ENCODE measurements at places on chromosomes 3 and 15.

GRCh38 chr15:20295238-20295811, 246.3 kb downstream of the GOLGA6L6 start:
- DNase-seq, result no peak

GRCh38 chr3:51813539-51813938, 34.5 kb upstream of the IQCF6 start:
- no peak for DNase-seq

DNA sequence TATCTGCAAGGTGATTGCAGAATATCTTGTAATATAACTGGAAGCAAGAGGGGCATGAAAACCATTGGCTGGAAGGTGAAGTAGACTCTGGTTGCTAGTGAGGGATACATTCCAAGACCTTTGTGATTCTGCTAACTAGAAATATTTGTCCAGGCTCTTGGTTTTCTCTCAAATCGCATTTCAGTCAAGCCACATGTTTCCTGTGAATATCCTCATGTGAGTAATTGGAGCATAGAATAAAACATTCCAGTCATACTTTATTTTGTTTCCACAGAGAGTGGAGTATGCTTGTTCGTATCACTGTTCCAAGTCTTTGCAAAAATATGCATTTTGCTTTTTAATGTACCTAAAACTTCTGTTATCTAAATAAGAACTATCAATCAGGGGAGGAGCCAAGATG, 850.0 kb downstream of the EPHA3 start:
- DNase-seq, result no peak

- no peak for DNase-seq
Observed at GRCh38 chr15:58403581-58403980, 28.2 kb upstream of the LIPC start.

GRCh38 chr3:182105875-182106274, 394.1 kb downstream of the SOX2 start:
- DNase-seq, result no peak

DNA sequence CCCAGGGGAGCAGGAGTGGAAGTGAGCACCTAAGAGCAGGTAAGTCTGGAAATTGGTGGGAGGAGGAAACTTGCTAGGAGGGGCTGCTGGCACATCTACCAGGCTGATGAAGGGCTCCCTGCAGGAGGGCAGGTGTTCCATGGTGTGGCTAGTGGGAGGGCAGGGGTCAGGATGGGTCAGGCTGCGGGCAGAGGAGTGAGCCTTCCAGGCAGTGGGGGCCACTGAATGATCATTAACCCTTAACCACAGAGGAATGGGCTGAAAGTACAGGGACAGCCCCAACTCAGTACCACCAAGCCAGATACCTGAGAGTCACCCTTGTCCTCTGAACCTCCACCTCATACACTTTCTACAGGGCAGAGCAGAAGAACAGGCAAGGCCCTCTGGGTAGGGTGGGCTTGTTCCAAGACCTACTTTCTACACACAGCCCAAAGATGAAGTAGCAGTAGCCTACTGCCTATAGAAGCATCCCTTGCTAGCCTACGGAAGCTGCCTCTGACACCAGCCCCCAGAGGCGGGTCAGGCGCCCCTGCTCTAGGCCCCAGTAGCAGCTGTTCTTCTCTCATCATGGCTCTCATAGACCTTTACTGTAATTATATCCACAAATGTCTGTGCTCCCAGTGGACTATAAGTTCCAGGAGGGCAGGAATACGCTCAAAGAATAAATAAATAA, 4.6 kb downstream of the RAB6B start:
- DNase-seq, result no peak

DNA sequence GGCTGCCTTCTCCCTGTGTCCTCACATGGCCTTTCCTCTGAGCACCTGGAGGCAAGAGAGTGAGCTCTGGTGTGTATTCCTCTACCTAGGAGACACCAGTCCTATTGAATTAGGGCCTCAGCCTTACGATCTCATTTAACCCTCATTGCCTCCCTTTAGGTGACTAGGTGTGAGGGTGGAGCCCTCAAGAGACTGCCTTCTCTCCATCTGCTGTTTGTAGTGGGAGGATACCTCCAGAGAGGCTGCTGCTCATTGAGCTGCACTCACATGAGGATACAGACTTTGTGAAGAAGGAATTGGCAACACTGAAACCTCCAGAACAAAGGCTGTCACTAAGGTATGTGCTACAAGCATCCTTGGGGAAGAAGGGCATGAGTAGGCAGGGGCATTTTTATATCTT, at the start of gene CCR8:
Gene CCR8, plus strand, starts transcription at position 217 of the 400 bp plus-strand sequence. CDS start 2,623 bp downstream, outside the sequence.
- no peak for DNase-seq

GRCh38 chr3:41141433-41142167, 57.7 kb upstream of the CTNNB1 start:
- no peak for DNase-seq

DNA sequence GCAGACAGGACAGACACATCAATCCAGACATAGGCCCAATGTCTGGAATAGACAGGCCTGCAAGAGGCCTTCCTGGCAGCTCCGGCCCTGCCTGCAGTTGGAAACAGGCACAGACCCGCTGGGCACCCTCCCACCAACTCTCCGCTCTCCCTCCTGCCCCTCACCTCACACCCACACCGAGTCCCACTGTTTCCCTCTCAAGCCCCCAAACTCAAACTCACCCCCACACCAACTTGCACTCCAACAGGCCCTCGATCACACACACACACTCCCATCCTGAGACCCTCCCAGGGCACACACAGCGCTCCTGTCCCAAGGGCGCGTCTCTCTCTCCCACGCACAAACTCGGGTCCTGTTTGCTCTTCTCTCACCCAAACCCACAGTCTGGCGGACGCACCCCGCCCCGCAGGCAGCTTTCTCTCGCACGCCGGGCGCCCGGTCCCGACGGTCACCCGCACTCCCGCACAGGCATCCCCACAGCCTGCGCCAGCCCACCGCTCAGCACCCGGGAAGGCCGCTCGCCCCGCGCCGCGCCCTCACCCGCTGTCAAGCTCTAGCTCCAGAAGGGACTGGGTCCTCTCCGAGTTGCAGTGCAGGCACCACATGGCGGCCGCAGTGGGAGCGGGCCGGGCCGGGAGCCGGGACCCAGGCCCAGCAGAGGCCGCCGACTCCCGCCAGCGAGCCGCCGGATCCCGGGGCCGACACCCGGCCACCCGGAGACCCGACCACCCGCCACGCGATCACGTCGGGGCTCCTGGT, 106.2 kb downstream of the IQSEC1 start:
- DNase-seq, result no peak

DNA sequence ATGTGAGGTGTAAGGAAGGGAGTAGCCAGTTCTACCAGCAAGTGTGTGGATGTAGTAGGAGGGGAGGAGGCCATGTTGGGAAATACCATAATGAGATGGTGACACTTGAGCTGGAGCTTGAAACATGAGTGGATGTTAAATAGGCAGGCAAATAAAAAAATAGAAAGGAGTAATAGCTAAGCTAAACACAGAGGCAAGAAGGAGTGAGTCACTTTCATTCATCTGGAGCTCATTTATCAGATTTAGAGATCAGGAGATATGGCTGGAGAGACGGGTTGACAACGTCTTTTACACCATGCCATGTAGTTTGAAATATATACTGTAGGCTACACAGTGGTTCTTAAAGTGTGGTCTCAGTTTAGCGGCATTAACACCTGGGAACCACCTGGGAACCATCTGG, 390.5 kb downstream of the DIPK2A start:
- no peak for DNase-seq

DNA sequence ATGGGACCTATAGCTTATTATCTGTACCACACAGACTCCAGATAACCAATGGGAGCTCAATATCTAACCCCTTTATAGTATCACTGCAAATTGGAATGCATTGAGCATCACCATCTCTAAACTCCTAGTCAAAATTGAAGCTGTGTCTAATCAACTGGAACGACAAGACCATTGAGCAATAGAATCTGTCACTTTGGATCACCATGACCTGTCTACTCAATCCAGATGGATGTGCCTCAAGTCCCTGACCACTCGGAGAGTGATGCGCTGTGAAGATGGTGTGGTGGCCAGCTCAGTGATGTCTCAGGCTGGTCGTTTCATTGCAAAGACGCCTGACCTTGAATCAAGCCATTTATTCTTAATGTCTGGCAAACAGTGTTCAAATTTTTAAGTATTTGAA, 160.5 kb downstream of the SEMA6D start:
- no peak for DNase-seq

- no peak for DNase-seq
Observed at GRCh38 chr3:103693831-103694230, 1259.0 kb downstream of the ZPLD1 start.

- no peak for DNase-seq
Observed at GRCh38 chr3:85785766-85786165, 827.0 kb downstream of the CADM2 start.

- no peak for DNase-seq
Observed at GRCh38 chr15:64267331-64267973, 88.5 kb downstream of the CSNK1G1 start.

DNA sequence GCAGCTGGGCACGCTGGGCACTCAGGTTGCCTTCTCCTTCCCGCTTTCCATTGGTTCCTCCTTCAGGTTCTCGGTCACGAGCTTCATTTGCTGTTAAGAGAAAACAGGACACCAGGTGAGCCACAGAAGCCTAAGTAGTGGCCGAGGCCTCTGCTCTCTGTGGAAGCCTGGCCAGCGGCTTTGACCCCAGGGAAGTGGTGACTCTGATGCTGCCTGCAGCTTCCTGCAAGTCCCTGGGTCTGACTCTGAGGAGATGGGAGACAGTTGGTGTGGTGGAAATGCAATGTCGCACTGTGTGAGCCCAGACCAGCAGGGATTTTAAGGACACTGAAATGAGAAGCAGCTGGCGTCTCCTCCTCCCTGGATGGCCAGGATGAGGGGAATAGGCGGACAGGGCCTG, 80.5 kb downstream of the SNRK start:
- DNase-seq, result no peak

DNA sequence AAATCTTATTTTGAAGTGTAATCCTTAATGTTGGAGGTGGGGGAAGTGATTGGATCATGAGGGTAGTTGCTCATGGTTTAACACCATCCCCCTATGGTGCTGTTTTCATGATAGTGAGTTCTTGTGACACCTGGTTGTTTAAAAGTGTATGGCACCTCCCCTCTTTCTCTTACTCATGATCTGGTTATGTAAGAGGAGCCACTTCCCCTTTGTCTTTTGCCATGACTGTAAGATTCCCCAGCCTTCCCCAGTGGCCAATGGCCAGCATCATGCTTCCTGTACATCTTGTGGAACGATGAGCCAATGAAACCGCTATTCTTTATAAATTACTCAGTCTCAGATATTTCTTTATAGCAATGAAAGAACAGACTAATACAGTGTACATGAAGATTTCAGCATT, 39.8 kb upstream of the GMNC start:
- DNase-seq, result no peak

GRCh38 chr3:136195258-136196063, 674 bp downstream of the MSL2 start:
- DNase-seq, result peak; percentile 65

DNA sequence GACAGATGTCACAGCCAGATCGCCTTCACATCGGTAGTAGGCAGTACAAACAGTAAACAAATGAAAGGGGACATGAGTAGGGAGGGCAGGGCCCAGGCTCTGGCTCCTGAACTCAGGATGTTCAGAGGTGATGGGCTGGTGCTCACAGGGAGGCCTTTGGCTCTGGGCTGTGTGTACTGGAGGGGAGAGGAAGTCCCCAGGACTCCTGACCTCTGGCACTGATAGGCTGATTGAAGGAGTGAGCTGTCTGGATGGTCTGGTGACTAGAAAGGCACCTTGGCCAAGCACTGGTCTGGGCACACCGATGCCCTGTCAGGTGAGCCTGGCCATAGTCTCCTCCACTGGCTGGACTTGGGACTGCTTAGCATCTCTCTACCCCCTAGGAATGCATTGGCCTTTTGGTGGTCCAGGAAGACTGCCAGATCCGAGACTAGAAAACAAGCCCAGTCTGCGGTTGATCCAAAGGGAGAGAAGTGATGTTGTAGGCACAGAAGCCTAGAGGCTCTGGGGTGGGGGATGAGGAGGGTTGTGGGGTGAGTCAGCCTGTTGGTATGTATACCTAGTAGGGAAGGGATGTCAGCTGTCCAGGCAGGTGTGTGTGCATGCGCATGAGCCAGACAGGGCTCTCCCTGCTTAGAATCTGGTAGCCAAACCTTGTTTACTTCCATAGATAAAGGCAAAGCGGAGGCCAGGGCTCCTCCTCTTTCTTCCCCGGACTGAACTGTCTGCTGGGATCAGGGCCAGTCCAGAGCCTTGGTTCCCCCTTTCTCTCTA, 1.9 kb downstream of the SPINT1 start:
- no peak for DNase-seq

GRCh38 chr3:58924578-58924977, 125.2 kb downstream of the CFAP20DC start:
- no peak for DNase-seq

GRCh38 chr15:92625251-92625980, 30.2 kb downstream of the FAM174B start:
- no peak for DNase-seq

- no peak for DNase-seq
Observed at GRCh38 chr3:97680210-97680609, 84.3 kb upstream of the ARL6 start.

DNA sequence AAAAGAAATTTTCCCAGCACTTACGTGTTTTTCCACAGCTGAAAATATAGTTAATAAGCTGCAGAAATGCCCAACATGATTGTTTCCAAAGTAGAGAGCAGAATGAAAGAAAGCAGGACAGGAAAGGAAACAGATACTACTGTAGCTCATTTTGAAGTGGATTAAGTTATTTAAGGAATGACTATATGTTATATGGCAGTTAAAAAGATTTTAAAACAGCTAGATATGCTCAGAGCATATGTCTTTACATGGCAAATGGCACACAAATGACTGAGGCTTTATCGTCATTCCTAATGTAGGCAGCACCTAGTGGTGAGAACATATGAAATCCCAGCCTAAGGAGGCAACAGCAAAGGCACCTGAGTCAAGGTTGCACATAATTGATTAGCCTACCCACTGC, 106.6 kb upstream of the SEMA6D start:
- DNase-seq, result no peak

DNA sequence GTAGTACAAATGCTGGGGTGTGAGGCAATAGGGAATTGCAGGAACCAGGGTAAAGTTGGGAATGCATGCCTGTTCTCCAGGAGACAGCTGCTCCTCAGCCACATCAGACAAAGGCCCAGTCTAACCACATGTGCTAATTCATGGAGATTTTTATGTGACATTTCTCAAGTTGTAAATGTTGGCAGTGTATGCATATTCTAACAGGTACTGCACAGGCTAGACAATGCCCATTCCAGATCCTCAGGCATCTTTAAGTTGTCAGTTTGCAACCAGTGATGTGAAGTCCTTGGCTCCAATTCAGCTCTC, 84.9 kb downstream of the EEFSEC start:
- no peak for DNase-seq

GRCh38 chr3:43373560-43373928, 87.2 kb downstream of the SNRK start:
- no peak for DNase-seq

GRCh38 chr15:100601163-100601562, 821 bp downstream of the LINS1 start:
- DNase-seq, result no peak

- DNase-seq, result no peak
Observed at GRCh38 chr3:13388816-13389215, 31.3 kb downstream of the NUP210 start.

Measured in NCI-H1930 (cell line).